ENCODE measurements at places on chromosomes 5 and 9. TPM values are rescaled to one million over a fixed set of nuclear protein-coding genes. Genes with fewer than 3 reads are reported as not detected.

Gene PCDHA10
- polyA plus RNA-seq: 0.13 TPM

Gene TMEM174
- polyA plus RNA-seq: not detected

Gene PCDH1
- 15.9 TPM for polyA plus RNA-seq

Gene CDC42SE2
- 58.6 TPM for polyA plus RNA-seq

Gene SLC45A2
- polyA plus RNA-seq: not detected

Gene SV2C
- polyA plus RNA-seq: 1.6 TPM

Gene LAMC3
- 0.44 TPM for polyA plus RNA-seq

Gene HRCT1
- 17.8 TPM for polyA plus RNA-seq

Gene CNTNAP3
- polyA plus RNA-seq: 0.86 TPM

Gene SOX30
- polyA plus RNA-seq: not detected

Gene TSC1
- polyA plus RNA-seq: 9.6 TPM

Gene GCNT1
- 19.7 TPM for polyA plus RNA-seq

Gene HOMER1
- 0.39 TPM for polyA plus RNA-seq

Gene LRRC8A
- 28.4 TPM for polyA plus RNA-seq

Gene LVRN
- not detected for polyA plus RNA-seq

Gene TRIP13
- polyA plus RNA-seq: 12.1 TPM

Gene GDNF
- polyA plus RNA-seq: 0.46 TPM

Gene CDC23
- polyA plus RNA-seq: 10.3 TPM

Gene TNC
- polyA plus RNA-seq: 6.0 TPM

Gene INSL4
- not detected for polyA plus RNA-seq

Gene OBP2B
- not detected for polyA plus RNA-seq

Gene DROSHA
- 34.1 TPM for polyA plus RNA-seq

Gene SLC6A18
- polyA plus RNA-seq: 0.04 TPM

Gene TSSK1B
- polyA plus RNA-seq: not detected

Measured in small intestine (tissue), 16 donors.